Hematopoietic multipotent progenitor cell treated with erythropoietin and hydrocortisone succinate and interleukin-3 and kit ligand, for 8 days (in vitro differentiated cells): ENCODE measurements at places on chromosomes 13 and 19.

- DNase-seq: peak; percentile 12
Measured at GRCh38 chr13:84844473-84844872, 954.7 kb downstream of the SLITRK6 start.

DNA sequence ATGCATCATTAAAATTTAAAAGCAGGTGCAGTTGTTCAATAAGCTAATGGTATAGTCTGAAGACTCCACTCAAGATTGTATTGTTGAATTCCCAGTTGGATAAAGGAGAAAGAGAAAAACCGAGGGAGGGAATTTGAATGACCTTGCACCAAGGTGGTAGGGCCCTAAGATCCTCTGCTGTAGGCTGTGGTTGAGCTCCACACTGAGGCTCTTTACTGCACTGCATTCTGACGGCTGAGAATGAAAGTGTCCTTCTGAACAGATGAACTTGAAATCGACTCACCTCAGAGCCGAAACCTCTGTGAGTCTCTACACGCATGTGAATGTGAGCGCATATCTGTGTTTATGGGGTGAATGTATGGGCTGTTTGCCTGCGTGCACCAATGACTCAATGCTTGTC is 388.9 kb upstream of the DACH1 start:
- no peak for DNase-seq

GRCh38 chr13:110879482-110879881 is 35.4 kb downstream of the ANKRD10 start:
- no peak for DNase-seq

DNA sequence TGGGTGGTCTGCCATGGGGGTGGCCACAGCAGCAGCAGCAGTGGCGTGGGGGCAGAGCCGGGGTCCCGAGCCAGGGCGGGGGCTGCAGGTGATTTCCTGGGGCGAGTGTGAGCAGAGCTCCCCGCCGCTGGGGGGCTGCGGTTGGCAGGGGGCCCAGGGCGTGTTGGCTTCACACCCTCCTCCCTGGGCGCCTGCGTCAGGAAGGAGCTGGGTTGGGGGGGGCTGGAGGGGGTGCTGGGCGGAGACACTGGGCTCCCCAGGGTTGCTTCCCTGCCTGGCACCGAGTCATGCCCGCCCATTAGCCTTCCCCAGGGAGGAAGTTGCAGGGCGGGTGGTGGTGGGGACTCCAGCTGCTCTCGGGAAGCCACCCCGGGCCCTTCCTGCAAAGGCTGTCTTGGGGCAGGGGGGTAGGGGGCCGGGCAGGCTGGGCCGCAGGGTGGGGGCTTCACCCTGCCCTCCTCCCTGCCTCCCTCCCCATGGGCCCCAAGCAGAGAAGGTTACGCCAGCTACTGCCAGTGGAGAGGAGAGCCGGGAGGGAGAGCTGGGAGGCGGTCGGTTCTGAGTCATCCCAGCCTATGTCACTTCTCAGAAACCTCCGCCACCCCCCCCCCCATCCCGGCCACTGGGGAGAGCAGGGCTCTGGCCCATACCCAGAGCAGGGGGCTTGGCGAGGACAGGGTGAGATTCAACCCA is 4.6 kb downstream of the MIDN start:
- DNase-seq: peak; percentile 90

DNA sequence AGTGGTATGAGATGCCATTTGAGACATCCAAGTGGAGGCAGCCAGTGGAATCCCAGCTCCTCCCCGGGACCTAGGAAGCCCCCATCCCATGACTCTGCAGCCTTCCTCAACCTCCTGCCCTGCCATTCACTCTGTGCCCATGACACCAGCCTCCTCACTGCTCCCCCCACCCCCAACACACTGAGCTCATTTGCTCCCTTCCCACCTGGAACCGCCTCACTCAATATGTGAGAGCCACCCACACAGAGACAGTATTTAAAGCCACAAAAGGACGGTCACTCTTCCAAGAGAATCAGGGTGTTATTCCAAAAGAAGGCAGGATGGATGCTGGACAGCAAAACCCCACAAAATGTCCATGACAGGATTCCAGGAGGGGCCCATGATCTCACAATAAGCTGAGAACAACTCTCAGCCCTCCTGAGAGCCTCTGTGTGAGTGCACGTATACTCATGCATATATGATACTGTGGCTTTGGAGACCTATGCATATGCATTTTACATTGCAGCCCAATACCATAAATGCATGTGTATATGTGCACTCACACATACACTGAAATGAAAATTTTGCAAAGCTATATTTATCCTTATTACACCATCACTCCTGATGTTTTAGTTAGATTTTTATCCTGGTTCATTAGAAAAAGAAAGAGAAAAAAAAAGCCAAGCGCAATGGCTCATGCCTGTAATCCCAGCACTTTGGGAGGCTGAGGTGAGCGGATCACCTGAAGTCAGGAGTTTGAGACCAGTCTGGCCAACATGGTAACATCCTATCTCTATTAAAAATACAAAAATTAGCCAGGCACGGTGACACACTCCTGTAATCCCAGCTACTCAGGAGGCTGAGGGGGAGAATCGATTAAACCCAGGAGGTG is 10.8 kb upstream of the RANBP3 start:
- no peak for DNase-seq

DNA sequence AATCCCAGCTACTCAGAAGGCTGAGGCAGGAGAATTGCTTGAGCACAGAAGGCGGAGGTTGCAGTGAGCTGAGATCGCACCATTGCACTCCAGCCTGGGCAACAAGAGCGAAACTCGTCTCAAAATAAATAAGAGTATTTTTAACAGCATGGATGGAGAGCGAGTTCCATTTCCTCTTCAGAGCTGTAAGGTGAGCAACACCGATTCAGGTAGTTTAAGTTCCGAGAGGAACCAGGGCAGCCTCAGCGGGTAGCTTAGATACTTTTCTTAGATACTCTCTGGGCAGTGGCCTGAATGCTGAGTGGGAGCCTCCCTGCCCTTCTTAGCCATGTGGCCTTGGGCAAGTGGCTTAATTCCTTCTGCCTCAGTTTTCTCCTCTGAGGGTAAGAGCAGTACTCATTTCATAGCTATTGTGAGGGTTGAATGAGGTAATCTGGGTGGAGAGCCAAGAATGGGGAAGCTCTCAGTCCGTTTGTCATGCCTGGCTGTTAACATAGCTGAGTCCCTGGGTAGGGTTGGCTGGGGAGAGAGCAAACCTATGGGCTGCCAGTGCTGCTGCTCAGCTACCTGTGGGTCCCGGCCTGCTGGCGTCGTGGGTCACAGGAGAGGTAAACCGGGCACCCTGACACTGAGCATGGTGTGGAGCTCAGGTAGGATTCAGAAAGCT is 4.1 kb downstream of the ATP11A start:
- DNase-seq: peak; percentile 54

DNA sequence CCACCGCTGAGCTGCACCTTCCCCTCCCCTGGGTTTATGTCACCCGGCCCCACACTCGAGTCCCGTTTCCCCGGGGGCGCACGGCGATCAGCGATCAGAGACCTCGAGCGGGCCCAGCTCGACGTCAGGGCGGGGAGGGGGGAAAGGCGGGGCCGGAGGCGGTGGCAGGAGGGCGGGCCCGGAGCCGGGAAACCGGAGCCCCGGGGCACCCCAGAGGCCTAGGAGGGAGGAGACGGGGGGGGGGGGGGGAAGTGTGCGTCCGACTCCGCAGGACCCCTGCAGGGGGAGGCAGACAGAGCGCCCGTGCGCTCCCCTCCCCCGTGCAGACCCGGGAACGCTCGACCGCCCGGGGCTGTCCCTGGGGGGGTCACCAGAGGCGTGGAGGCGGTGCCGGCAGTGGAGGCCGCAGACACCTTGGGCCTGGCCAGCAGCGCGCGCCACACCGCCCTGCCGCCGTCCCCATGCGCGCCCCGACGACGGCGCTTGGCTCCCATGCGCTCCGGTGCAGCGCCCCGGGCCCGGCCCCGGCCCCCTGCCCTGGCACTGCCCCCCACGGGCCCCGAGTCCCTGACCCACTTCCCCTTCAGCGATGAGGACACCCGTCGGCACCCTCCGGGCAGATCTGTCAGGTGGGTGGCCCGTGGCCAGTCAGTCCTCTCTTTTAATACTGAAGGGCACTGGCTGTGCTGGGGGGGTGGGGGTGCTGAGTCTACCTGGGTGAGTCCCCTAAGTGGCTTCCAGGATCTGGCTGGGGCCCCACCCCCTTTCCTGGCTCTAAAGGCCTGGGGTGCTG is 11.8 kb downstream of the PDE4A start:
- peak; percentile 54 for DNase-seq

DNA sequence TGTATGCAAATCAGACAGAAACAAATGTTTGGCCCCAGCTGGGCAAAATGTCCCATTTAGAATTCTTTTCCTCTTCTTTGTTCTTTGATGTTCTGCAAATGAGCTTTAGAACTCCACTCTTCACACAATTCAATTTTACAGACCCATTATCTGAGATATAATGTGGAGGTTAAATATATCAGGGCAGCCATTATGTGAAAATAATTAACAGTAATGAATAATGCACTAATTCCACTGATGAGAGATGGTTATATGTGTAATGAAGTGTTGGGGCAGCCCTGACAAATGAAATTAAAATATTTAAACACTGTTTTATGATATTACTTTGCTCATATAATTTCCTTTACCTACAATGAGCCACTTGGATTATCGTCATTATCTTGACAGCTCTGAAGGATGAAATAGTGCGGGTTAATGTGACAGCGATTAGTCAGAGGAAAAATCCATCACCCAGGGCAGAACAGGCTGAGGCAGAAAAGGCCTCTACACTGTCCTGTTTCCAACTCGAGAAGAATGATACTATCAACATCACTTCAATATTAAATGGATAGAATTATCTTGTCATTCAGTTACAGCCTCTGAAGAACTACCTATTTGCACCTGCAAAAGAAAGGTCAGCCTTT is 321.1 kb downstream of the RBM26 start:
- no peak for DNase-seq

DNA sequence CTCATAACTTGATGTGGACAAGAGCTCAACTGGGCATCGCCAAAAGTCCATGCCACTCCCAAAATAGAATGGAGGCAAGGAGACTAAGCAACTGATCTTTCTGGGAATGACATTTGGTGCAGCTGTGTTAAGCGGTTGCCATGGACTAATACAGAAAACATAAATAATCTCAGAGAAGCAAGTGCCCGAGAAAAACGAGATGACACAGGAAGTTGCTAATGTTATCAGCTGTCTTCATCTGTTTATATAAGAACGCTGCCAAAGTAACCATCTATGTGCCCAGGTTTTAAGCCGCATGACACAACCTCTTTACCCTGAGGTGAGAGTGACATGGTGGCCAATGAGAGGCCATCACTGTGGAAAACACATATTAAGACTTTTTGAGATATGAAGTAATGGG is 54.9 kb upstream of the SACS start:
- peak; percentile 26 for DNase-seq

- DNase-seq: no peak
Measured at GRCh38 chr19:36073121-36073876, 18.6 kb downstream of the WDR62 start.

GRCh38 chr19:5772416-5772815 is 12.1 kb downstream of the PRR22 start:
- no peak for DNase-seq

- DNase-seq: no peak
Measured at GRCh38 chr19:43416951-43417623, 2.4 kb downstream of the TEX101 start.

- no peak for DNase-seq
Measured at GRCh38 chr19:34673590-34673989, 3.4 kb downstream of the SCGB2B2 start.

DNA sequence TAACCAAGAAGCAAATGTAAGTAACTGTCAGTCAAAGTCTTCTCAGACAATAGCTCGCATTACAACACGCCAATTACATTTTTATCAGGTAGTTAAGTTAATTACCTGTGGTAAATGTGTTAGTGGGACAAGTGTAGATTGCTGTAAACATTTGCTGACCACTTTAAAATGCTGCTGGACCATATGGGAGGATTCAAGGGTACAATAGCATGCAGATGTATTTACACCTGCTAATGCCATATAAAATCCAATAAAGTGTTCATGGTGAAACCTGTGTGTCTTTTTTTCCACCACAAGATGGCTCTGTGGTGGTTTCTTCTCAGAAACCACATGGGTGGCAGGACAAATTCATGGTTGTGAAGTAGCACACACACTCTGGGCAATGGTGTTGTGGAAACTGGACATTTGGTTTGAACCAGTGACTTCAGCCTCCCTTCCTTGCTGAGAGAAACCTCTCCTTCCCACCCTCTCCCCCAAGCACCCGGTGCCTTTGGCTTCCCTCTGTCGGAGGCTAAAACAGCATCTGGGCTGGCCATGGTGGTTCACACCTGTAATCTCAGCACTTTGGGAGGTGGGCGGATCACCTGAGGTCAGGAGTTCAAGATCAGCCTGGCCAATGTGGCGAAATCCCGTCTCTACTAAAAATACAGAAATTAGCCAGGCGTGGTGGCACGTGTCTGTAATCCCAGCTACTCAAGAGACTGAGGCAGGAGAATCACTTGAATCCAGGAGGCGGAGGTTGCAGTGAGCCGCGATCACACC is 18.1 kb upstream of the GTF3A start:
- peak; percentile 62 for DNase-seq
